ENCODE measurements at places on chromosomes 1 and 21.
A peak's percentile ranks its signal among the peaks of the same experiment; 100 is the strongest.

DNA sequence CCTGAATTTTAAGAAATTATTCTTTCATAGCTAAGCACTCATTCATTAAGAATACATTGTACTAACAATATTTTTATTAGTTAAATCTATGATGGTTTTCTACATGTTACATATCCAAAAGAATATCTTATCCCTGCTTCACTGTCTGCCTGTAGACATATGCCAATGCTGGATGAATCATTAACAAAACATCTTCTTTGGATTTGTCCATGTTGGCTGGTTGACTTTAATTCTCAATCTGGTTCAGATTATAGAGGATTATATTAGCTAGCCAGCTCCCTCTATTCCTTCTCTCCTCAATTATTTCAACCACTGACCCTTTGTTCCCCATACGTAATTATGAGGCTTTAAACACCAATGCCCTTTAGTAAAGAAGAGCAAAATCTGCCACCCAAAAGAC, 138.9 kb upstream of the DMRTA2 start:
- DNase-seq = no peak

- no peak for DNase-seq
Measured at GRCh38 chr21:33115631-33116510, 45.9 kb downstream of the OLIG1 start.

DNA sequence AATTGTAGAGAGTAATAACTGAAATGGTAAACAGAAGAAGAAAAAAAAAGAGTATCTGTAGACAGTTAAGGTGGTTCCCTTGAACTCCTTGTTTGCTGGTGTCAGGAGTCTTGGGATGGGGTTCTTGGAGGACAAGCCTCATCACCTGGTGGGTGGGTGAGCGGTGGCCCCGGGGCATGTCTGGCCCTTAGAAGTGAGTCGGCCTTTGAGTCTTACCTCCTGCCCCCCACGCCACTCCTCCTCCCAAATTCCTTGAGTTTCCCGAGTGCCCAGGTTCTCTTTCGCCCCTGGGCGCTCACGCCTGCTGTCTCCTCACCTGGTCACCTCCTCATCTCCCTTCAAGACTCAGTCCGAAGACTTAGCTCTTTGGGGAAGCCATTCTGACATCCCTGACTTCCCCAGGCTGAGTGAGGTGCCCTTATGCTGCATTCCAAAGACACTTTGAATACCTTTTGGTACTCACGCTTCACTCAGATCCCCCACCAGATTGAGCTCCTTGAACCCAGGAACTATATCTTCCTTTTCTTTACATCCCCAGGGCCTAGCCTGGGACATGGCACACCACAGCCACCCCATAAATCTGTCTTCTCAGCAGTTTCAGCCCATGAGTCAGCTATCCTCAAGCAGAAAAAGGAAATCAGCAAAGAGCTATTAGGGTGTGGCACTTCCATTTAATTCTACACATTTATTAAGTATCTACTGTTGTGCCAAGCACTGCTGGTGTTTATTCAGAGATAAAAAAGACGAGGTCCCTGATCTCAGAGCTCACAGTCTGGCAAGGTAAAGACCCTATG, 13.5 kb upstream of the IKBKE start:
- DNase-seq = no peak

GRCh38 chr1:89939059-89939570, 55.8 kb upstream of the ZNF326 start:
- DNase-seq = no peak

DNA sequence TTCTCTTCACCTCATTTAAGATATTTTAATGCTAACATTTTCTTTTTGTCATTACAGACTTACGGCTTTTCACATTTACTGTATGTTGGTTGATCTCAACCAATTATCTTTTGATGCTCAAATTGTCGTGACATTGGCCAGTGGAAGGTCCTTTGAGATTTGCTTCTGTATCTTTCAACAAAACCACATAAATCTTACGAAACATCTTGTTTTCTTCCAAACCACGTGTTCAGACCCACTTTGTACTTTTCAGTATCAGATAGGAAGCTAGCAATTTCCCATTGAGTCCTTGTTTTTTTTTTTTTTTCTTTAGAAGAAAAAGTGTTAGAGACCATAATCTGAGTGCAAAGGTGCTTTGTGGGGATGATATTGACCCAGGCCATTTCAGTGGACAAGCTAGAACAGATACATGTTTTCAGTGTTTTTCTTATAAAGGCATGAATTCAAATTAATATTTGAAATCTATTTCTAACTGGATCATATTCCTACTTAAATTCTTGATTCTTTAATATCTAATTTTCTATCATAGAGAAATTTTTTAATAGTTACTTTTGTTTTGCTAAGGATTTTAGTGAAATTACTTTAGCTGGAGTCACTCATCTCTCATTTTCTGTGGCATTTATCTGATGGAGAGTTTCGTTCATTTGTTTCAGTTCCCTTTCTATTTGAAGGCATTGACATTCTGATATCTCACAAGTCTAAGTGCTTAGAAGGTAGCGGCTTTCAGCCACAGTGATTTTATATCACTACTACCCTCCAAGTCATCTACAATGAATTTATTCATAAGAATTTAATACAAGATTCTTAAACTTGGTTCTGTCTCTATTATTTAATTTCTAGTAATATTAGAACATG, 26.7 kb downstream of the ATG4C start:
- DNase-seq = no peak

DNA sequence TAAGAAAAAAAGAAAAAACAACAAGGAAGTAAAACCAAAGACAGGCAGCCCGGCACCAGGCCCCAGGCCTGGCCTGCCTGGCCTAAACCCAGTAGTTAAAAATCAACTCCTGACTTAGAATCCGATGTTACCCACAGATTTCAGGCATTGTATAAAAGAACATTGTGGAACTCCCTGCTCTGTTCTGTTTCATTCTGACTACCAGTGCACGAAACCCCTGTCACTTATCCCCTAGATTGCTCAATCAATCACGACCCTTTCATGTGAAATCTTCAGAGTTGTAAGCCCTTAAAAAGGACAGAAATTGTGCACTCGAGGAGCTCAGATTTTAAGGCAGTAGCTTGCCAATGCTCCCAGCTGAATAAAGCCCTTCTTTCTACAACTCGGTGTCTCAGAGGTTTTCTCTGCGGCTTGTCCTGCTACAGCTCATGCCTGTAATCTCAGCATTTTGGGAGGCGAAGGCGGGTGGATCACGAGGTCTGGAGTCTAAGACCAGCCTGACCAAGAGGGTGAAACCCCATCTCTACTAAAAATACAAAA, 15.6 kb upstream of the MYOCOS start:
- DNase-seq = no peak

GRCh38 chr1:67886076-67886475, 52.8 kb upstream of the GNG12 start:
- DNase-seq = no peak

- no peak for DNase-seq
Measured at GRCh38 chr1:212098771-212099170, 63.2 kb downstream of the DTL start.

GRCh38 chr1:21200767-21201166, 24.1 kb upstream of the EIF4G3 start:
- DNase-seq = no peak

DNA sequence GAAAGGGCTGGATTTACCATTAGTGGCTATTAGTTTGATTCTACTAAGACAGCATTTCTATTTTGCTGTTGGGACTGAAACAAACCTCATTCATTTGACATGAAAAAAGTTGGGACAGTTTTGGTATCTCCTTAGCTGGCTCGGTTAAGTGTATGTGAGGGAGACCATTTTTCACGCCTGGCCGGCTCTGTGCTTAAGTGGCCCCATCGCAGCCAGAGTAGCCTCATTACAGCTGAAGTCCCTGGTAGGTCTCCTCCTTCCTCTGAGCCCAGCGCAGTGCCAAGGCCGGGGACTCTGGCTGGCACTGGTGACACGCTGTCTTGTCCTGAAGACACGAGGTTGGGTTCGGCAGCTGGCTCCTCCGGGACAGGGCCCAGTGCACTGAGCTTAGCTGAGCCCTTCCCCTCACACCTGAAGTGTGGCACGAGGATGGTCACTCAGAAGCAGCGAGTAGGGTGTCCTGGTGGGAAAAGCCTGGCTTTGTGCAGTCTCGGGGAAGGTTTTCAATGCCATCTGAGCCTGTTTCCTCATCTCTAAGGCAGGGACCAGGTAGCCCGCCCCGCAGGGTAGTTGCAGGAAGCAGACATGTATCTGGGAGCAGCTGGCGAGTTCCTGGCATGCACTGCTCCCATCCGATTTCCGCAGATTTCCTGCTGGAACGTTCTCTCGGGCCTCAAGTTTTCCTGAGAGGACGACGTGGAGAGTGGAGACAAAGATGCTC, 196.5 kb downstream of the DYRK1A start:
- no peak for DNase-seq

DNA sequence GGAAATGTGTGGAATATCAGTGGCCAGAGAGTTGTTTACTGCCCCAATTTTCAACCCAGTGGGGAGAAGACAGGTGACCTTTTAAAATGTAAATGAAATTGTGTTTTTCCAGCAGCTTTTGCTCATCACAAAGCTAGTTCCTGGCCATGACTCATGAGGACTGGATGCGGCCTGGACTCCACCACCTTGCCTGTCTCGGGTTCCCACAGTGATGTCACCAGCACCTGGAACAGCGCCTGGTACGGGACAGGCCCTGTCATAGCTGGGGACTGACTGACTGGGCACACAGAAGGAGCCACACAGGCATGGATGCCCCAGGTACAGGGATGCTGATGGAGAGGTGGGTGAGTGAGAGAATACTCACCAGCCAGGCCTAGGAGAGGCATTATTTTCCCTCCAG, 277.1 kb downstream of the AJAP1 start:
- DNase-seq = no peak

GRCh38 chr1:2640626-2641025, 7.8 kb upstream of the MMEL1 start:
- no peak for DNase-seq

- no peak for DNase-seq
Measured at GRCh38 chr21:41891132-41891531, 12.0 kb upstream of the PRDM15 start.

DNA sequence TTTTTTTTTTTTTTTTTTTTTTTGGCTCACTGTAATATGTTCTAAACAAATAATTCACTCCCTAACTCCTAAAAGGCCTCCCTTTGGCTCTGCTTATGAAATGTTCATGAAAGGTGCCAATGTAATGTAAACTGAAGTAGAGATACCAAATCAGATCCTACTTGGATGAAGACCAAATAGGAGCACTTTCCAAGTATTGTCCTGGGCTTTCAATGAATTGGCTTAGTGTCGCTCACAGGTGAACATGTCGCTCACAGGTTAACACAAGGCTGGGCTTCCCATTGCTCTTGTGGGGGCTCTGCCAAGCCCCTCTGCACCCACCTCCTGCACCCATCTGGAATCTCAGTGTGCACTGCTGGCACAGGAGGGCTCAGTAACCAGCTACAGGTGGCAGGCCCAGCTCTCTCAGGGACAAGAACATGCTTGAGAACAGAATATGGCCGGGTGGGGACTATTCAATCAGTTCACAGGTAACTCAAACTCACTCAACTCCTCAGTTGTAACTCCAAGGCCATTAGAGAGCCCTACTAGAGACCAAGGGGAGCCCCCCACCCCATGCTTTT, 10.6 kb upstream of the CD58 start:
- DNase-seq = no peak

DNA sequence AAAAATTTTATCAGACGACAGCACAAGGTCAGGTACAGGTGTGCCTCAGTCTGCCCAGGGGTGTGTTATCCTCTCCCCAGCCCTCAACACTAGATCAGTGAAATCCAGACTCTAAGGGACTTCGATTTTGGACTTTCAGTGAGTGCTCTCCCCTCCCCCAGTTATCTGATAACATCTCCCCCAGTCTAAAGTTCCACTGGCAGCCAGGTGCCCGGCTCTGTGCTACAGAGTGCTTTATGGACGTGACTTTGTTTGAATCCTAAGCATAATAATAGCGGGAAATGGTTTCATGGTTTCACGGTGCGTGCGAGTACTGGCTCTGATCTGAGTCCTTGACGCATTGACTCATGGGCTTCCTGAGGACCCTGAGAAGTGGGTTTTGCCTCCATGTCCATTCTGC, 3.2 kb downstream of the SPSB1 start:
- DNase-seq = no peak

- peak; percentile 75 for DNase-seq
Measured at GRCh38 chr1:204453141-204453772, 41.3 kb downstream of the PIK3C2B start.

- DNase-seq = no peak
Measured at GRCh38 chr1:204640578-204640977, 45.0 kb downstream of the LRRN2 start.

DNA sequence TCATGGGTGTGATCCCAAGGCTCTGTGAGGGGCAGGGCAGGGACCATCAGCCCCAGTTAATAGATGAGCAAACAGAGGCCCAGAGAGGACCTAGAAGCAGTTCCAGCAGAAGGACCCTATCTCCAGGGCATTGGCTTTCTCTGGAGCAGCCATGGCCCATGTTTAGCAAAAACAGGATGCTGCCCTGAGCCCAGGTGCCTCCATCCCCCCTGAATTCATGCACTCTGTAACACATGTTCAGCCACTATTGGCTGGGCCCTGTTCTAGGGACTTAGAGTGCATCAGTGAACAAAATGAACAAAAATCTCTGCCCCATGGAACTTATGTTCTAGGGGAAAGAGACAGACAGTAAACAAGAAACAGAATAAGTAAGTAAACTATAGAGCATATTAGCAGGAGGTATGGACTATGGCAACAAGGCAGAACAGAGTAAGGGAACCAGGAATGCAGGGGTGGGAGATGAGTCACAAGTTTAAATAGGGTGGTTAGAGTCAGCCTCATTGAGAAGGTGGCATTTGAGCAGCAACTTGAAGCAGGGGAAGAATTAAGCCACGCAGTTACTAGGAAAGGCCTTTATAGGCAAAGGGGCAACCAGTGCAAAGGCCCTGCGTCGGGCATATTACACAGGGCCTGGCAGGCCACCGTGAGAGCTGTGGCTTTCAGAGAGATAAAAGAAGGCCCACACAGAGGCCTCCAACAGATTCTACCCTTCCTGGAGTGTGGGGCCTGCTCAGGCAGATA, 185.9 kb upstream of the EDN2 start:
- no peak for DNase-seq
